ENCODE measurements at places on chromosomes 16 and 17. TPM values are rescaled to one million over a fixed set of nuclear protein-coding genes. Genes with fewer than 3 reads are reported as not detected.

PRCD gene
- 0.21 TPM for polyA plus RNA-seq

KCNG4 gene
- polyA plus RNA-seq: not detected

KRTAP16-1 gene
- not detected for polyA plus RNA-seq

NTN3 gene
- polyA plus RNA-seq: 0.09 TPM

PRM2 gene
- polyA plus RNA-seq: not detected

ZDHHC1 gene
- polyA plus RNA-seq: 3.5 TPM

DNA sequence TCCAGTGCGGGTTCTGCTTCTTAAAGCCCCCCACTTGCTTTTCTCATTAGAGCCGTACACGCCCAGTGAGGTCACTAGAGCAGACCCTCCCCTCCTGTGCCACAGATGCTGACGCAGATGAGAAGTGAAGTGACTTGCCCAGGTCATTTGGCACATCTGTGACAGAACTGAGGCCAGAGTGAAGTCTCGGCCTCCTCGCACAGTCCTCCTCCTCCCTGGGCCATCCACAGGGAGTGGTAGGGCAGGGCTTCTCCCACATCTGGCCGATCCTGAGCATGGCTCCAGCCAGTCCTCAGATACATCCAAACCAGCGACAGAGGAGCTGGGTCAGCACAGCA lies 15.3 kb upstream of the TBX2 start:
- no peak for DNase-seq

DNA sequence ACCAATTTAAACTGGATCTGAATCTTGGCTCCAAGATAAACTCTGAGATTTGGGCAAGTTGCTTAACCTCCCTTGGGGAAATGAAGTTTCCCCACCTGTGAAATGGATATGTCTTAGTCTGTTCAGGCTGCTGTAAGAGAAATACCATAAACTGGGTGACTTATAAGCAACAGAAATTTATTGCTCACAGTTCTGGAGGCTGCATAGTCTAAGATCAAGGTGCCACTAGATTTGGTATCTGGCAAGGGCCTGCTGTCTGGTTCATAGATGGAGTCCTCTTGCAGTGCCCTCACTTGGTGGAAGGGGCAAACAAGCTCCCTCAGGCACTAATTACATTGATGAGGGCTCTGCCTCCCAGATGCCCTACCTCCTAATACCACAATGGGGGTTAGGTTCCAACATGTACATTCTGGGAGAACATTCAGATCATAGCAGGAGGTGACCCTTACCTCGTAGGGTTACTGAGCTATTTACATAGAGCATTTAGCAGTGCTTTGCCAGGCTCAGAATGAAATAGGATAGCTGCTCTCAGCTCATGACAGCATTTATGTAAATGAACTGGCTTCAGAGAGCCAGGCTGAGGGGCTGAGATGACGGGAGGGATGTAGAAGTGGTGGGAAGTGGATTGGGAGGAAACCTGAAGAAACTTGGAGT lies 83.9 kb downstream of the SPECC1 start:
- no peak for DNase-seq

GRCh38 chr16:117379-118365 lies 20.8 kb downstream of the NPRL3 start:
- no peak for DNase-seq

DNA sequence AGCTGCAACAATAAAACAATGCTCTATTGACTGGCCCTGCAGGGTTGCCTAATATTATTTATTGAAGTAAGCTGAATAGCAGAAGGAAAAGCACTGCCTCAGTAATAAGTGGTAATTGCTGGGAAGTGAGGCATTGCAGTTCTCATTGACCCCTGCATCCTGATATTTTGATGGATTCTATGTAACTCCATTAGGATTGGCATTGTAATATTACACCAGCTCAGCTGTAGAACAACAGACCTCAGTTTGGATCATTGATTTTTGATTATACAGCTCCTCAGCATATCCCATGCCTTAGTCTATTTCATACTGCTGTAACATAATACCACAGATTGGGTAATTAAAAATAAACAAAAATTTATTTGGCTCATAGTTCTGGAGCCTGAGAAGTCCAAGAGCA lies 650.6 kb upstream of the SALL1 start:
- DNase-seq: no peak

GRCh38 chr16:79037521-79038373 lies 562.8 kb downstream of the MAF start:
- DNase-seq: no peak

- DNase-seq: no peak
Observed at GRCh38 chr17:79826204-79826680, 13.0 kb downstream of the CBX4 start.

DNA sequence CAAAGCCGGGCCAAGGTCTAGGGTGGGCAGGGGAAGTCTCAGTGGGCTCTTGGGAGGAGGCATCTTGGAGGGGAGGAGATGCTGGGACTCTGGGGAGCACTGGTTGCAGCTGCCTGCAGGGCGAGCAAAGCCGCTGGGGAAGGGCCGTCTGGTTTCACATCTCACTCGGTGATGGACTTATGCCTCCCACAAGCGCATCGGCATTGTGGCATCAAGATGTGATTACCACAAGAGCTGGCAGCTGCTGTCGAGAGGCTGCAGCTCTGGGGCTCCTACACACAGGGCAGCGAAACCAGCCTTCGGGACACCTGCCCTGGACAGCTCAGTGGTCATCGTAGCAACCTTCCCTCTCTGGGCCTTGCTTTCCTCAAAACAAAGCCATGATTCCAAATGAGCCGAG lies 3.1 kb upstream of the KCNJ12 start:
- no peak for DNase-seq

GRCh38 chr17:82339634-82340580 lies 6.3 kb upstream of the SECTM1 start:
- no peak for DNase-seq

DNA sequence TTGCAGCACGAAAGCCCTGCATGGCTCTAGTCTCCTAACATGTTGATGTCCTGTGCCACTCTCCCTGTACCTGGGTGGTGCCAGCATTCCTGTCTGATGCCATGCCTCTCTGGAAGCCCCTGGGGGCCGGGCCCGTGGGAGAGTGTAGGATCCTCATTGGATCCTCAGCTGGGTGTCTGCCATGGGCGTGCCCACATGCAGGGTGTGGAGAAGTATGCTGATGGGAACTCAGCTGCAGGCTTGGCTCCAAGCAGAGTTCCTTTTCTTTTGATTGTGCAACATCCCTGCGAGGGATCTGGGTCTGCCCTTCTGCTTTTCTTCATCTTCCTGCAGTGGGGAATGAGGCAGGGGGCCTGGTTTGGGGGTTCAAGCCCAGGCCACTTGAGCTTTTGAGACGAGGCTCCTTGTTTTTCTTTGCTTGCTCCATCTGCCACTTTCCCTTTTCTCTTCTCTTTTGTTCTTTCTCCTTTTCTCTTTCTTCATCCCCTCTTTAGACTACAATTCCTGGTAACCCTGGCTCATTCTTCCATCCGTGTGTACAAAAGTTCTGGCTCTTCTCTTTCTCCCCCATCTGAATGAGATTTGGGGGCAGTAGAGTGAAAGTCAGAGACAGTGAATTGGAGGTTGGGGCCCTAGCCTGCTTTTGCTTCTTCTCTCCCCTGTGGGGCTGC lies 32.9 kb downstream of the KSR1 start:
- peak; percentile 31 for DNase-seq

DNA sequence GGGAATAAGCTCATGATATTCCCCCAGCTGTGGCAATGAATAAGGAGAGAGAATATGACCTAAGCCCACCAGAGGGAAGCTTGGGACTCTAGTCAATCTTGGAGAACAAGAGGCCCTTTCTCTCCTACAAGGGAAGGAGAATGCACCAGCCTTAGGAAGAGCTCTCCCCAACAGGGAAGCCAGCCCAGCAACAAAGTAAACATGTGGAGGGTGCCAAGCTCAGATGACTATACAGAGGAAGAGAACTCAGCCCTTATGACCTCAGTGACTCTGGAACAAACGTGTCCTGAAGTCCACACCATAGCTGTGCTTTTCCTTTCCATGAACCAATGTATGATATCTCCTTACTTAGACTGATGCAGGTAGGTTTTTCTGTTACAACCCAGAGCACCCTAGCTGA lies 219.7 kb downstream of the GSG1L start:
- DNase-seq: no peak

GRCh38 chr16:84841787-84842300 lies 22.1 kb downstream of the CRISPLD2 start:
- no peak for DNase-seq

DNA sequence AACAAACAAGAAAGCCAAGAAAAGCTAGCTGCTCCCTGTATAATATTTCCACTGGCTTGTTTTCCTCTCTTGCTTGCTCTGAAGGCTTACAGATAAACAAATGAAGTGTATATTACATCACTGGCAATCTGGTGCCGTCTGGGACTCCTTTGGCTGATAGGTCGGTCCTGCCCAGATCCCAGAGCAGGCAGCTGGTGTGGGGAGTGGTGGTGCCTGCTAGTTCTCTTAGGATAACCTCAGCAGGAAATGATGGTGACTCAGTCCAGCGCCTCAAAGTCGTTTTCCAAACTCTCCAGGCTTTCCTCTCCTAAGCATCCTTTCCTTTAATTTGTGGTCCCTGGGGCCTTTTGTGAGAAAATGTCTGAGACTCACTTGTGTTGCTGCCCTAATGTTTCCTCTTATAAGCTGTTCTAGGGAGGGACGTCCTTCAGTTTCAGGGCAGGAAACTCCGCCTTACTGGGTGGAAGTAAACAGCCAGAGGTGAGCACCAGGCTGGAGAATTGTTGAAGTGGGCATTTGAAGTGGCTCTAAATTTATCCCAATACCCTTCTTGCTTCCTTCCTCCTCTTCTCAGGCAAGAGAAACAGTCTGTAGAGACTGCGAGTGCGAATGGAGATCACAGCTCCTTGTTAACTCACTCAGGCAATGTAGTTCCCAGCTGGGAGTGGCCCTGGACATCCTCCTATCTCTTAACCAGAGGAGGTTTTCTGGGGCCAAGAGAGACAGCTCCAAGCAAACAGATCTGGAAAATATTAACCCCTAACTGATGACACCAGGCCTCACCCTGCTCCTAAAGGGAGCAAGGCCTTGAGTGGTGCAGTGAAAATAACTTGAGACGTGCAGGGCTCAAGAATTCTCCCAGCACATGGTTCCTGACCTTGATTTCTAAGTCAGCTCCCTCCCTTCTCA lies 34.9 kb downstream of the CD300LF start:
- no peak for DNase-seq

DNA sequence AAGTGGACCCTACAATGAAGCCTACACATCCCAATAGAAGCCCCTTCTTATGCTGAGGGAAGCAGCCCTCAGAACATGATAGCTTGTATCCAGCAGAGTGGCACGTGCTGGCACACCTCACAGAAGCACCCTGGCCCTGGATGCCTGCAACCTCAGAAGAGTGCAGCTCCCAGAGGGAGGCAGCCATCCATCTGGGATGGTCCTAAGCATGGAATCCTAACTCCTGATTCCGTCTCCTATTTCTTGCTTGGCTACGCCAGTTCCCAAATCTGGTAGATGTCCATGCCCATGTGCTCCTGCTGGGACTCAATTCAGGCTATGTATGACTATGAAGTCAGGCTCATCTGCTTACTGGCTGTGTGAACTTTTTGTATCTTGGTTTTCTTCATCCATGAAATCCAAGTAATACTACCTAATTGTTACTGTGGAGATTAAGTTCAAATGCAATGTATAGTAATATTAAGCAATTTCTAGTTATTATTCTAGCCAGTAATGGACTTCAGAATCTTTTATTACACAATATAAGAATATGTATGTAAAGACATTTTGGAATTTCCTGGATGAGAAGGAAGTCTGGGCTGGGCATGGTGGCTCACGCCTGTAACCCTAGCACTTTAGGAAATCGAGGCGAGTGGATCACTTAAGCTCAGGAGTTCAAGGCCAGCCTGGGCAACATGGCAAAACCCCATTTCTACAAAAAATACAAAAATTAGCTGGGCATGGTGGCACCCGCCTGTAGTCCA lies 32.4 kb downstream of the SIAH1 start:
- DNase-seq: no peak
